ENCODE measurements at places on chromosomes 2 and 18.

- DNase-seq: no peak
These were observed 244.7 kb upstream of the HS6ST1 start for GRCh38 chr2:128563348-128563687.

GRCh38 chr2:70655786-70656185, 102.2 kb upstream of the TGFA start:
- DNase-seq: no peak

GRCh38 chr2:240225660-240226475, 85.4 kb upstream of the OTOS start:
- no peak for DNase-seq

DNA sequence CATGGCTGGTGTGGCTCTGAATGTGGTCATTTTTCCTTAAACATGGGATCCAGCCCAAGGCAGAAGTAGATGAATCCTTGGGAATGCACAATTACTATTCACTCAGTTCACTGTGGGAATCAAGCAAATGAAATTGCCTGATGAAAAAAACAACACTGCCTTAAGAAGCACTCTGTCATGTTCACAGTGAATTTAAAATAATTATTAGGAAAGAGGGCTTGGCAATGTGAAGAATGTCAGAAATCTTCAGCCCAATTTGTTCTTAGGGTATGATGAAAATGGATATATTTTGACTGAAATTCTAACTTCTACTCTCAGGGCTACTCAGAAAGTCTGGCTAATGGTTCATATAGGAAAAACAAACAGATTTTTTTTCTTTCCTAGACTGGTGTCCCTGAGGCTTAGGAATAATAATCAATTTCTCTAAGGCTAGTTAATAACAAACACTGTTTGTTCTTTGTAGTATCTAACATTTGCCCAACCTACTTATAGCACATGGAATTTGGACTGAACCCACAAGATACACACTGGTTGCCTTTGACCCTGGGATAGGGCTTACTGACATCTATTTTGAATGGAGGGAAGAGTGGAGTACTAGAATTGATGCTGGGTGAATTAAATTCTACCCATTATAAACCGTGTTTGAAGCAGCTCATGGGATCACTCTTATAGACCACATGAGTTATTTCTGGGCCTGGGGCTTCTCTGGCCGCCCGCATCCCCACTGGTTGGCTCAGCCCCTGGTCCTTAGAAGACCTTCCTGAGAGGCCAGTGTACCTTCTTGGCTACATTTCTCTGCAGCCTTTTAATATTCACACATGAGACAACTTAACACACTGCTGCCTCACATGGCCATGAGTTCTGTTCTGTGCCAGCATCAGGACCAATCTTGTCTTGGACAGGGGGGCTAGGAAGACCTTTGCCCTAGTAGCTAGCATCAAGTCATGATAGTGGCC, 8.3 kb upstream of the MRPL33 start:
- DNase-seq: no peak

- DNase-seq: no peak
These were observed 31.7 kb downstream of the NGEF start for GRCh38 chr2:232981356-232981755.

GRCh38 chr2:232332940-232333259, 45.7 kb upstream of the ALPP start:
- DNase-seq: no peak

- DNase-seq: no peak
These were observed 49.8 kb downstream of the LDLRAD4 start for GRCh38 chr18:13268158-13269012.

GRCh38 chr18:79818631-79819030, 20.9 kb downstream of the KCNG2 start:
- no peak for DNase-seq

- no peak for DNase-seq
These were observed 261.6 kb upstream of the ZNF804A start for GRCh38 chr2:184336688-184337087.

- no peak for DNase-seq
These were observed 37.5 kb downstream of the FMNL2 start for GRCh38 chr2:152372438-152372984.

GRCh38 chr2:231176066-231176465, 22.4 kb upstream of the ARMC9 start:
- no peak for DNase-seq

DNA sequence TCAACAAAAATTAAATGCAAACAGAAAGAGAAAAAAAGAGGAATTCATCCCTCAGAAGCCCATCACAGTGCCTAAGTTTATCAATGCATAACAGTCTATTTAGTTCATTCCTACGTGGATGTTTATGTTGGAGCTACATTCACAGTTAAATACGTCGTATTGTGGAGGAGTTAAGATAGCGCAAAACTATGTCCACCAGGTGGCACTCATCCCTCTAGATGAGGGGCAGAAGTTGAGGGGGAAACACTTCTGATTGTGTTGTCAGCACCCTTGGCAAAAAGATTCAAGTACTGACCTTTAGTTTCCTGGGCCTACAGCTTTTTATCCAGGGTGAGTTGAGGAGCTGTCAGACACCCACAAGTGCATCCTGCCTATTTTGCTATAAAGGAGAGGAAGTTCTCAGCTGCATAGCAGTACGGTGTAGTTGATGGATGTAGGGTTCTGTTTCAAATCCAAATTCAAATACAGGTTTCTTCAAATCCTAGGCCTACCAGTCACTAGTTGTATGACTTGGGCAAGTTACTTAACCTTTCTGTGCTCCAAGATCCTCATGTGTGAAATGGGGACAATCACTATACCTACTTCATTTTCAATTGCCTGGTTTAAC, 26.8 kb upstream of the MYO1B start:
- DNase-seq: peak; percentile 21

DNA sequence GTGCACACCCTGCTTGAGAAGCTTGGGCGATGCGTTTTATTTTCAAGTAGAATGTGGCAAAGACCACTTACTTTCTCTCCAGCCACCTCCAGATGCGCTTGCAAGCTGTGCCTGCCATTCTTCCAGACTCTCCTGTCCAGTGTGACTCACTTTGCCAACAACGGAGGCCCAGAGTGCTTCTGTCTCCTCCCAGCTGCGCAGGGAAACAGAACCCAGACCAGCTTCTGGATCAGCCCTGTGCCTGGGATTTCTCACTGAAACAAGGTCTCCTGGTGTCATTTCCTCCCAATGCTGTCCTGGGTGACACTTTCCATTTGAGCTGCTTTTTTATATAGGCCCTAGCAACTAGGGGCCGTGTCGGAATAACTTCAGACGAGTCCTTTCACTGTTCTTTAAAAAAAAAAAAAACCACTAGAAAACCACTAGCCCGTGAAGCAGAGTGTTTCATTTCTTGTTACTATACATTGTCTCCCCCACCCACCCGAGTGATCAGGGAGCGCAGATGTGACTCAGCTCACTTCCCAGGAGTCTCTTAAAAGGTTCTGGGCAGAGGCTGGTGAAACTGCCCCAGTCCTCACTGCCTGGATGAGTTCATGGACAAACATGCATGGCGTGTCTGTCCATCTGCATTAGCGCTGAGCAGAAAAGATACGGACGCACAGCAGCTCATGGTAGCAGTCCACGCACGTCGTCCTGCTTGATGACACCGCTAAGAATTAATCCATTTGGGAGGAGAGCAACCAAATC, 25.3 kb upstream of the RPL31 start:
- no peak for DNase-seq

DNA sequence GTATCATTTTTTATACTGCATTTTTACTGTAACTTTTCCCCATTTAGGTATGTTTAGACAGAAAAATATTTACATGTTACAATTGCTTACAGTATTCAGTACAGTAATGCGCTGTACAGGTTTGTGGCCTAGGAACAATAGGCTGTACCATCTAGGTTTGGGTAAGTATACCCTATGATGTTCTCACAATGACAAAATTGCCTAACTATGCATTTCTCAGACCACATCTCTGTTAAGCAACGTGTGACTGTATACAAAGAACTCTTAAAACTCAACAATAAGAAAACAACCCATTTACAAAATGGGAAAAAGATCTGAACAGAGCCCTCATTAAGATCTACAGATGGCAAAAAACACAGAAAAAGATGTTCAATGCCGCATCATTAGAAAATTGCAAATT, 29.4 kb downstream of the FAM210A start:
- no peak for DNase-seq

- peak; percentile 85 for DNase-seq
These were observed 4.3 kb downstream of the IGFBP5 start for GRCh38 chr2:216690853-216691741.

DNA sequence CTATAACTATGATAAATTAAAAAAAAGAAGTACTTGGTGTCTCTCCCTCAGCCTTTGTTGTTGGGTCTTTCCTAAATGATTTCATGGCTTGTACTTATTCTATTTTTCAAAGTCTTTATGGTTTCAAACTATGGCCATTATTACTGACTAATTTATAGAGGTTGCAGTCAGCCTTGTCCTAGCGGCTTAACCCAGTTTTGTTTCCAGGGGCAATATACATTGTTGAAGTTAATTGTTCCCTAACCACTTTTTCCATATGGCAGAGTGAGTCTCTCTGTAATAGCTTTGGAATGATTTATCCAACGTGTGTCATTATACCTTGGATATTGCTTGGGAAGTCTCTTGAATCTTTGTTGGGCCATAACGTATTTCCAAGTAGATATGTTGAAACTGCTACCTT, 408.8 kb downstream of the HRH4 start:
- DNase-seq: no peak

DNA sequence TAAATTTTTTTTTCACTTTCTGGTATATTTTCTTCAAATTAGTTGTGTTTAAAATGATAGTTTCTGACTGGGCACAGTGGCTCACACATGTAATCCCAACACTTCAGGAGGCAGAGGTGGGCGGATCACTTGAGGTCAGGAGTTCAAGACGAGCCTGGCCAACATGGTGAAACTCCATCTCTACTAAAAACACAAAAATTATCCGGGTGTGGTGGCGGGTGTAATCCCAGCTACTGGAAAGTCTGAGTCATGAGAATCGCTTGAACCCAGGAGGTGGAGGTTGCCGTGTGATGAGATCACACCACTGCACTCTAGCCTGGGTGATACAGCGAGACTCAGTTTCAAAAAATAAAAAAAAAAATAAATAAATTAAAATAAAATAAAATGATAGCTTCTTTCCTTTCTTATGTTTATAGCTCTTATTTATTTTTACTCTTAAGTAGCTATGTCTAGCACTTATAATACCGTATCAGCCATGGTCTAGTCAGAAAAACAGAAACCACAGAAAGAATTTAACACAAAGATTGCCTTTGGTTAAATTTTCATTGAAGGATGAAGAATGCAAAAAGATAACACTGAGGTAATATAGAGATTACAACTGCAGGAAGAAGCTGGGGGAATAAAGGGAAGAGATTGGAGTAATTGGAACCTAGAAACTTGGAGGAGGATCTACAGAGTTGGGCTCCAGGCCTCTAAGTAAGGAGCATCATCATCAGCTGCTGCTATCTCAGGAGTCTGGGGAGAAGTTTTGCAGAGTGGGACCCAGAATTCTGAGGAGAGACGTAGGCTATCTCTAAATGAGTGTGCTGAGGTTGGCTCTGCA, 54.7 kb upstream of the MBOAT2 start:
- DNase-seq: no peak

All from NCI-H1092 treated with DMSO at 0.1 percent for 48 hours (cell line).